Frontal cortex (tissue), 4 donors: ENCODE measurements at places on chromosomes 6 and 20. TPM values are rescaled to one million over a fixed set of nuclear protein-coding genes. Genes with fewer than 3 reads are reported as not detected.
A peak's percentile ranks its signal among the peaks of the same experiment; 100 is the strongest.

- DNase-seq: no peak
These were observed 45.9 kb downstream of the RPS12 start for GRCh38 chr6:132860254-132860653.

DNA sequence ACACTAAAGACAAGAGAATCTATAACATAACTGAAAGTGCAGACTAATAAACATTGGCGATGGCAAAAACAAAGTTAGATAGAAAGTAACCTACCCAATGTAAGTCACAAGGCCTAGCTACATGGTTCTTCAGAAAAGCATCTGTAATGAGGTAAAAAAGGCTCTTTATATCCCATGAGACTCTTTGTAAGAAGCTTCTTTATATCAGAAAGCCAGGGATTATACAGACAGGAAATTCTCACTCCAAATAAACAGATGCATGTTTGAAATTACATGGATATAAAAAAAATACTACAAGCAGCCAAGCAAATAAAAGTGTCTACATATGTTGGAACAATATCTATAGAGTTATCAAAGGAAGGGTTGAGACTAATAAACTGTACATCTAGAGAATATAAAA is 284.9 kb upstream of the NRSN1 start:
- no peak for DNase-seq

- peak; percentile 41 for DNase-seq
These were observed 445.4 kb upstream of the DEFB115 start for GRCh38 chr20:30811885-30812671.

- no peak for DNase-seq
These were observed 174.2 kb downstream of the DLL1 start for GRCh38 chr6:170116636-170117035.

CNBD2 gene
- 1.6 TPM for total RNA-seq

MUC22 gene
- total RNA-seq: not detected

PRPH2 gene
- total RNA-seq: 6.1 TPM
